Posterior vena cava (tissue), 2 donors: ENCODE measurements at places on chromosomes 2 and 18. TPM values are rescaled to one million over a fixed set of nuclear protein-coding genes. Genes with fewer than 3 reads are reported as not detected.

DNA sequence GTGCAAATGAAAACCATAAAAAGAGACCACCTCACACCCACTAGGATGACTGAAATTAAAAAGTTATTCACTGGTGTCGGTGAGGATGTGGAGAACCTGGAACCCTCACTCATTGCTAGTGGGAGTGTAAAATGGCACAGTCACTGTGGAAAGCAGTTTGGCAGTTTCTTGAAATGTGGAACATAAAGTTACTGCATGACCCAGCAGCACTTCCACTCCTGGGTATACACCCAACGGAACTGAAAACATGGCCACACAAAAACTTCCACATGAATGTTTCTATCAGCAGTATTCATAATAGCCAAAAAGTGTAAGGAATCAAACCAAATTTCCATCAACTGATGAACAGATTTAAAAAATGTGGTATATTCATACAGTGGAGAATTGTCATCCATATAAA lies 65.1 kb upstream of the SLC66A3 start:
- no peak for DNase-seq

DNA sequence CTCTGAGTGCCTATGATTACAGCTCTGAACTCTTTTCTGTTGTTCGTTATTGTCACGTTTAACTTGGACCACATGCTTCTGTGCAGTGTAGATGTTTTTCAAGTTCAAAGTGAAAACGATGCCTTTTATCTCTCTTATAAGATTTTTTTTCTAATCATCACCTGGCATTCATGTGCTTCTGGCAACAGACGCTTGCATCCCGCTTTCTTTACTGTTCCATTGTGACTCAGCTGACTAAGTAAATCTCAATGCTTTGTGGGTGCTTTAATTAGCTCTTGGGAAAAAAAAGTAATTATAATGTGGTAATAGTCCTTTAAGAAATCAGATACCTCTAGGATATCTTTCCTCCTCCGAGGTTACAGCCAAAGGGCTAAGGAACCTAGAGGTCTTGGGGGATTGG lies 31.2 kb upstream of the RMP24 start:
- no peak for DNase-seq

GRCh38 chr2:100606726-100607343 lies 44.0 kb downstream of the PDCL3 start:
- DNase-seq: no peak

- no peak for DNase-seq
Observed at GRCh38 chr2:60394463-60394862, 159.0 kb downstream of the BCL11A start.

DNA sequence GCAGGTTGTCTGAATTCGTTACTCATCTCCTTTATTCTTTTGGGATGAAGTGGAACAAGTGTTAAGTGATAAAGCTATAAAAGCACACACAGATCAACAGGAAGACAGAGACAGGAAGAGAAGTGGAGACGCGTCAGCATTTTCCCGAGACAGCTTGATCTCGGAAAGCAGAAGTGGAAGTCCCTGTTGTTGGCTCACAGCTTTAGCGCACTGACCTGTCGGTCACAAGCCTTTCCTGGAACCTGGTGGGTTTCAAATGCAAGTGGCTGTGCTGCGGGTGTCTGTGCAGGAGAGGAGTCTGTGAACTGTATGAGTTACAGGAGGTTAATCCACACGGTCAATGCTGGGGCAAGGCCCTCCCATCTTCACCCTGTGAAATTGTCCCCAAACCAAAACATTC lies 116.6 kb upstream of the PELI1 start:
- DNase-seq: no peak

DNA sequence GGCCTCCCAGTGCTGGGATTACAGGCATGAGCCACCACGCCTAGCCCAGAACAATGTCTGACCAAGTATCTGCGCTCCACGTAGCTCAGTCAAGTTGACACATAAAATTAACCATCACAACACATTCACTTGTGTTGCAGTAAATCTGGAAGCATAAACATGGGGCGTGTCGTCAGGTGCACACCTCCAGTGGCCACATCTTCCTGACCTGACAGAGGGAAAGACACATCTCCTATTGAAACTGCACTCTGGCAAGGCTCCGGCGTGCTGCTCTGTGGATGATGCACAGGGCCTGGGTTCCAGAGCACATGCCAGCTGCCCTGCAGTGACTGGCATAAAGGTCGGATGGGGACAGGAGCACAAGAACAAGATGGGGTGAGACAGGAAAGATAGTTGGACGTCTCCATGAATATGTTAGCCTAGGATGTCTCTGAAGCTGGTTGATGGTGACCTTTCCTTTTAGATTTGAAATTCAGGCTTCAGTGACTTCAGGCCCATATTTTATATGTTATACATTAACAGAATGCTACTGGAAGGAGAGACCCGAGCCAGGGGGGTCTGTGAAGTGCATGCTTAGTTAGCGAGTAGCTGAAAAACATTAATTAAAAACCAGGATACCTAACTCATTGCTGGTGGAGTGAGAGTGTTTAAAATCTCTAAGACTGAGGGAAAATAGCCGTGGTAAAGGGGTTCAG lies 10.9 kb downstream of the IMPA2 start:
- DNase-seq: peak; percentile 50

DNA sequence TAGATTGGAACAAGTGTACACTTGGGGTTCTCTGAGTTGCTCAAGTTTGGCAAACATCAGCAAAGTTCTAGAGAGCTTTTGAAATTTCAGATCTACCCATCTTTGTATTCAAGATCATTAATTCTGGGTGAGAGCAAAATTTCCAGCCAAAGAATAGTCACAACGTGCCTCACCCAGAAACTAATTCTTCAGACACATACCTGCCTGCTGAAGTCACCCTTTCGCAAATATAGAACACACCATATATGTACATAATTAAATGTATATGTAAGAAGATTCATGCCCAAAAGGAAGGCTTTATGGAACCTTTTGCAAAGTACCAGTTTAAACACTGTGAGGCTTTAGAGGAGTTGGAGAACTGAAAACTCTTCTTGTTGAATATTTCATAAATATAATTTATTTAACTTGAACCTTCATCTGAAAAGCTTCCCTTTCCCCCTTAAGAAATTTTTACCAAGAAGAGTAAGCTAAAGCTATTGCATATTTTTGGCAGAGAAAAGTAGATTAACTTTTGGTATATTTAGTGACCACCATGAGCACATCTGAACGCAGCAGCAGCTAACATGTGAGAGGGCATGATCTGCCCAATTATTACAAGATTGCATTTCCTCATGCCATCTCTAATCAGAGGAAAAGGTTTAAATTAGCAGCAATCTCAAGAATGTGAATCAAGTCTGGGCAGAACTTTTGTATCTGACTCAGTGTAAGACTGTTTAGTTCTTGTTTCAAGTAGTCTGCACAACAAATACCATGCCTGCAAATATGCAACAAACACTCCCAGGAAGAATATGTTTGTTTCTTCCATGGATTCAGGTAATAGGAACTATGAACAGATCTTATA lies 8.2 kb downstream of the RND3 start:
- DNase-seq: no peak

GRCh38 chr2:191049728-191050639 lies 36.0 kb upstream of the STAT1 start:
- DNase-seq: no peak

DNA sequence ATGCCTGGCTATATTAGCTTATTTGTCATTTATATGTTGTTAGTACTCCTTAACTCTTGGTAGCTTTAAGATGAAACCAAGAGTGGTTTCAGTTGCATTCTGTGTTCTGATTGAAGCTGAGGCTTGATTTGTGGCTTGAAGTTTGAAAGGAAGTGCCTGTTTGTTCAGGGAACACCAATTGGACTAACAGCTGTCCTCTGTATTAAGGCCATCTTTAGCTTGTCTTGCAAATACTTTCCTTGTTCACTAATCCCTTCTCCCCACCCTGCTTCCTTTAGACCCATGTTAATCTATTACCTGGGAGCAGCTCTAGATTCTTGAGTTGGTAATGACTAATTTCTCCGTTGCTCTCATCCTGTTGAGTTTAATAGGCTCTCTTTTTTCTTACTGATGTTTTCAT lies 13.4 kb downstream of the ITGA6 start:
- no peak for DNase-seq

DNA sequence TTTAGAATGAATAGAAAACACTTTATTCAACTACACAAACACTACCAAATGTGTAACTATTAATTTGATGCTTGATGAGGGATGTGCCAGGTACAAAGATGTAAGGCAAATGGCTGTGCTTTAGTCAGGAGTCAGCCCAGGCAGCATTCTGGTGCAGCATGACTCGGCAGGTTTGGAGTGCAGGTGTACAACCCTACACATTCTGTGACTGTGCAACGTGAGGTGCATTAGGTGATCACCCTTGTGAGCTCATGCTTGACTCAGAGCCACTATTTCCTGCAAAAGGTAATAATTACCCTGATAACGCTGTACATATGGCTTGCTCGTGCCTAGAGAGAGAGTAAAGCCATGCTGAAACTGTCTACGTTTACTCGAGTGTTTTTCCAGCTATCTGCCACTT lies 288.7 kb upstream of the DSEL start:
- no peak for DNase-seq

GRCh38 chr2:55160422-55160821 lies 71.7 kb downstream of the CLHC1 start:
- DNase-seq: no peak

- DNase-seq: no peak
Observed at GRCh38 chr2:178450524-178450773, 526 bp downstream of the PRKRA start.

DNA sequence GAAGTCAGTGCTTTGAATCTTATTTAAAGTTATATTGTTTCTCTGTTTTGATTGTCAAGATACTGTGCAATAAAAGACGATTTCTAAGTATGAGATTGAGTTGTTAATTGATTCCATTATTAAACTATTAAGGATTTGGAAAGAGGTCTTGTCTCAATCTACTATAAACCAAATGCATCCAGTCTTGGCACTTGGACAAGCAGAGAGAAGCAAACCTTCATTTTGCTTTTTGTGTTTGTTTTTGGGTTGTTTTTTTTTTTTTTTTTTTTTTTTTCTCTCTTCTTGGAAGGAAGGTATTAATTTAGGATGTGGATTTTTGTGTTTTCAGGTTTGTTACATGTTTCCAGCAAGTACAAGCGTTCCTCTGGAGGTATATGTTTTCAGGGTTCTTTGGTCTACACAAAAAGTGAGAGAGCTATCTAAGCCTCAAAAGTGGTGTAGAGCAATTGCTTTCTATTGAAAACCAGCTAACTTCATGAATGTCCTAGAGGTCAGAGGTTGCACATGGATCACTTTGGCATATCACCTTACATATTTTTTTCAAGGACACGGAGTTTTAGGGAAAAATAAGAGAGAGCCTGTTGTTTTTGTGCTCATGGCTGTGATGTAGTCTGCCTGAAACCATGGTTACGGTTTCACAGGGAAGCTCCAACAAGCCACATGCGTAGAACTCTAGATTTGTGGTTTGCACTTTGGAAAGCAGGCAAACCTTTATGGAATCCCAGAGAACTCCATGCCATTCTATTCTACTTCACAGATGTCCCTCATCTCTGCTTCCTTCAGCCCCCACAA lies 1.8 kb downstream of the PRKCE start:
- no peak for DNase-seq

- DNase-seq: peak; percentile 77
Observed at GRCh38 chr2:43758739-43759138, 15.1 kb upstream of the DYNC2LI1 start.

DNA sequence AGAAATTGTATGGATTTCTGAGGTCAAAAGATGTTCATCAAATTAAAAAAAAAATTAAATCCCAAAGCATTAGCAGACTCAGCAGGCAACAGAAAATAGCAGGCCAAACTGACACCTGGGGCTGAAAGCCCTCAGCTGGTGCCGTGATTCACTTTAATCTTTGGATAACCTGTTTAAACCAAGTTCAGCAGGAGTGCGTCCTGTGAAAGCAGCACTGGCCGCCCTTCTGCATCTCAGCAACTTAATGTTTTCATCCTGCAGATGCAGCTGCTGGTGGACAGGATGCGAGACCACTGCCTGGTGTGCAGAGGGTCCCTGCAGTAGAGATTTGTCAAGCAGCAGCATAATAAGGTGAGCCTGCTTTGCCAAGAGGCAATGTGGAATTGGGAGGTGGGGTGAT lies 41.2 kb downstream of the CCDC68 start:
- no peak for DNase-seq

- DNase-seq: no peak
Observed at GRCh38 chr2:200056105-200056504, 100.7 kb downstream of the MAIP1 start.

GRCh38 chr2:127704641-127705390 lies 3.5 kb downstream of the SFT2D3 start:
- DNase-seq: no peak

GRCh38 chr2:37837628-37838328 lies 87.3 kb upstream of the RMDN2 start:
- no peak for DNase-seq

DNA sequence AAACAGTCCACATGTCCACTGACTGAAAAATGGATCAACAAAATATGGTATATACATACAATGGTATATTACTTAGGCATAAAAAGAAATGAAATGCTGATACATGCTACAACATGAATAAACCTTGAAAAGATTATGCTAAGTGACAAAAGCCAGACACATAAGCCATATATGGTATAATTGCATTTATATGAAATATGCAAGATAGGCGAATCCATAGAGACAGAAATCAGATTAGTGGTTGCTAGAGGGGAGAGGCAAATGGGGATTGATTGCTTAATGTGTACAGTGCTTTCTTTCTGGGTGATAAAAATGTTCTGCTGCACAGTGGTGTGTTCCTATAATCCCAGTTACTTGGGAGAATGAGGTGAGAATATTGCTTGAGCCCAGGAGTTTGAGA lies 171.0 kb downstream of the CYP26B1 start:
- no peak for DNase-seq

GRCh38 chr2:183186766-183187165 lies 62.5 kb downstream of the NUP35 start:
- DNase-seq: no peak

- DNase-seq: no peak
Observed at GRCh38 chr2:59233920-59234319, 992.8 kb upstream of the FANCL start.

GRCh38 chr2:79223539-79223938 lies 64.0 kb upstream of the REG3A start:
- DNase-seq: no peak

GRCh38 chr2:8590938-8591337 lies 90.9 kb upstream of the ID2 start:
- DNase-seq: peak; percentile 11

- DNase-seq: no peak
Observed at GRCh38 chr2:17626986-17627385, 86.5 kb downstream of the VSNL1 start.

MXD1 gene
- 14.9 TPM for total RNA-seq

INPP4A gene
- total RNA-seq: 31.5 TPM

CIB4 gene
- total RNA-seq: not detected

PRKAG3 gene
- not detected for total RNA-seq

SLC9A2 gene
- not detected for total RNA-seq

SERPINB8 gene
- total RNA-seq: 31.1 TPM

DPP10 gene
- not detected for total RNA-seq

ACOXL gene
- total RNA-seq: not detected

BUB1 gene
- total RNA-seq: 1.1 TPM
